ENCODE measurements at places on chromosomes 13 and 19. TPM values are rescaled to one million over a fixed set of nuclear protein-coding genes. Genes with fewer than 3 reads are reported as not detected.

Gene ZNF491
- total RNA-seq: 2.0 TPM

Gene RUBCNL
- not detected for total RNA-seq

Gene APOC4
- not detected for total RNA-seq

Gene CGB5
- total RNA-seq: not detected

Gene SIGLEC11
- not detected for total RNA-seq

Gene METTL21C
- not detected for total RNA-seq

Gene RNASEH2B
- 17.4 TPM for total RNA-seq

Gene ALOX5AP
- total RNA-seq: not detected

Gene NAPSA
- total RNA-seq: 0.66 TPM

Gene CDX2
- total RNA-seq: not detected

Gene NUP62
- 44.8 TPM for total RNA-seq

Gene PCDH20
- not detected for total RNA-seq

Gene ZNF100
- 5.7 TPM for total RNA-seq

Gene PABPC3
- 0.36 TPM for total RNA-seq

Gene ZNF790
- 3.9 TPM for total RNA-seq

Gene ZNF699
- 5.4 TPM for total RNA-seq

Gene ZNF540
- total RNA-seq: 0.63 TPM

Gene PODNL1
- 13.9 TPM for total RNA-seq

Gene NLRP9
- not detected for total RNA-seq

Gene PPFIA3
- 2.3 TPM for total RNA-seq

Gene IGSF23
- not detected for total RNA-seq

Gene AMH
- total RNA-seq: 2.3 TPM

Gene TRPM4
- 28.4 TPM for total RNA-seq

Gene LIN37
- total RNA-seq: 9.4 TPM

Gene SLC25A41
- not detected for total RNA-seq

Gene SIRT6
- total RNA-seq: 29.3 TPM

Gene ZIM2
- total RNA-seq: not detected

Gene SERPINE3
- total RNA-seq: not detected

Measured in HFFc6 (cell line).